Cardiac muscle cell (in vitro differentiated cells and primary cell): ENCODE measurements at places on chromosomes 11 and 22. TPM values are rescaled to one million over a fixed set of nuclear protein-coding genes. Genes with fewer than 3 reads are reported as not detected.
A peak's percentile ranks its signal among the peaks of the same experiment; 100 is the strongest.

SCN3B gene
- 0.77 and 1.2 TPM in 2 replicates for polyA plus RNA-seq

APOA4 gene
- 0.57 and 2.1 TPM in 2 replicates for polyA plus RNA-seq

PIH1D2 gene
- 0.36 and 5.9 TPM in 2 replicates for polyA plus RNA-seq

- H3K4me3 ChIP-seq: no peak overlapping the region
- H3K36me3 ChIP-seq: no peaks in the 10 kb centered on the region
- peak overlapping the region; percentile 82 for H3K27ac ChIP-seq
- DNase-seq: no peak
Observed at GRCh38 chr11:103928802-103929161, 107.7 kb upstream of the DDI1 start.

DNA sequence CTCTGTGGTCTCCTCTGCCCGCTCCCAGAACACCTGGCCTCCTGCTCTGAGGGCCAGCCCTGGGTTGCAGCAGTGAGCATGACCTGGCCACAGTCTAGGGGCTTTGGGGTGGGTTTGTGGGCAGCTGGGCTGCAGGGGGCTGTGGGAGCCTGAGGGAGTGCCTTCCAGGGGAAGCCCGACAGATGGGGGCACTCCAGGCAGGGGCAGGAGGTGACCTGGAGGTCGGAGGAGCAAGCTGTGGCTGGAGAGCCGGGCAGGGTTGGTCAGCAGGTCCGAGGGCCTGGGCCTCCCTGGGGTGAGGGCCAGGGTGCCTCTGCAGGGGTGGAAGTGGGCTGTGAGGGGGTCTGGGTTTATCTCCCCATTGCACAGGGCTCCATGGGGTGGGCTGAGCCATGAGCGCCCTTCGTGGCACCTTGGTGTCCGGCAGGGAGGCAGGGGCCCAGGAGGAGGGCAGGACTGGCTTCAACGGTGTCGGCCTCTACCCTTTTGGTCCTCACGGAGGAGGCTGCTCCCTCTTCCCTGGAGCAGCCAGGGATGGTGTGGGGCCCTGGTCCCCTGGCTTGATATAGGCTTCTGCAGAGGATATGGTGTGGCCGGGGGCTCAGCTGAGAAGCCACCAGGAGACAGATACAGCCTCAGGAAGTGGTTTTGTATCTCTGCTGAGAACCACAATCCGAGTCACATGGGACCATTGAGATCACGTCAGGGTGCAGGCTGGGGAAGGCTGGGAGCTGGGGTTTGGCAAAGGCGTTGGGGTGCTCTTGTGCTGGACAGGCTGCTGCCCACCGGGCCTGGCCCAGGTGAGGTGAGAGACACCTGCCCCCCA lies 22.3 kb downstream of the KCNQ1 start:
- no peak overlapping the region for H3K4me3 ChIP-seq
- no peaks in the 10 kb centered on the region for H3K36me3 ChIP-seq
- DNase-seq: no peak
- peaks cover 27% of the 10 kb centered on the region for H3K27me3 ChIP-seq
- H3K27ac ChIP-seq: no peak overlapping the region
- peaks cover 16% of the 10 kb centered on the region for H3K4me1 ChIP-seq

DNA sequence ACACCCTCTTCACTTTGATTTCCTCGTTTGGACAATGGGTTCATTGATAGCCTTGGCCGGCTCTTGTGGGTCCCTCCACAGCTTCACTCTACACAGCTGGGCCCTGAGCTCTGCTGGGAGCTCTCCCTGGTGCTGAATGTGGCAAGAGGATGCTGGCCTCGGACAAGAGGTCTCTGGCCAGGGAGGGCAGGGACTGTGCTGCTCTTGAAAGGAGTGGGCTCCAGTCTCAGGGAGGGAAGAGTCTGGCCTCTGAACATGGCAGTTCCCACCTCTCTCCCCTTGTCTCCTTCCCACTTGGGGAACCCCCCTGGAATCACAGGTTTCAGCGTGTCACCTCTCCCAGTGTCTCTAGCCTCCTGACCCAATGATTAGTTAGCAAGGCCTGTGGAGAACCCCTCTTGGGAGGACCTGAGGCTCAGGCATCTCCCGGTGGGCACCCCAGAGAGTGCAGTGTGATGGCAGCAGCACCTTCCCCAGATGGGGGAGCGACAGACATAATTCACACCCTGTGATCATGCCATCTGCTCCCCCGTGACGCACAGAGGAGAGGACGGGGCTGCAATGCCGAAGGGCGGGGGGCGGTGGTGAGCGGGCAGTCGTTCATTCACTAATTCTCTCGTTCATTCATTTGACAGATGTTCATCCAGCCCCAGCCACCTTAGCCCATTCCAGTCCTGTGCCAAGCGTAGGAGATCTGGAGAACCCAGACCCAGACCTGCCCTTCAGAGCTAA lies 2.8 kb upstream of the CABP7 start:
- H3K36me3 ChIP-seq: no peaks in the 10 kb centered on the region
- no peak overlapping the region for H3K27ac ChIP-seq
- peak; percentile 88 for DNase-seq
- no peaks in the 10 kb centered on the region for H3K4me1 ChIP-seq

GRCh38 chr11:71491940-71492339 lies 35.1 kb upstream of the KRTAP5-7 start:
- H3K27ac ChIP-seq: no peak overlapping the region
- H3K27me3 ChIP-seq: no peaks in the 10 kb centered on the region
- peaks cover 21% of the 10 kb centered on the region for H3K4me1 ChIP-seq
- H3K36me3 ChIP-seq: peaks cover 2% of the 10 kb centered on the region
- H3K4me3 ChIP-seq: no peak overlapping the region

GRCh38 chr11:67098799-67099429 lies 20.1 kb upstream of the KDM2A start:
- H3K27me3 ChIP-seq: no peaks in the 10 kb centered on the region
- H3K36me3 ChIP-seq: no peaks in the 10 kb centered on the region
- DNase-seq: no peak
- no peak overlapping the region for H3K4me3 ChIP-seq
- no peak overlapping the region for H3K27ac ChIP-seq
- H3K4me1 ChIP-seq: no peaks in the 10 kb centered on the region

DNA sequence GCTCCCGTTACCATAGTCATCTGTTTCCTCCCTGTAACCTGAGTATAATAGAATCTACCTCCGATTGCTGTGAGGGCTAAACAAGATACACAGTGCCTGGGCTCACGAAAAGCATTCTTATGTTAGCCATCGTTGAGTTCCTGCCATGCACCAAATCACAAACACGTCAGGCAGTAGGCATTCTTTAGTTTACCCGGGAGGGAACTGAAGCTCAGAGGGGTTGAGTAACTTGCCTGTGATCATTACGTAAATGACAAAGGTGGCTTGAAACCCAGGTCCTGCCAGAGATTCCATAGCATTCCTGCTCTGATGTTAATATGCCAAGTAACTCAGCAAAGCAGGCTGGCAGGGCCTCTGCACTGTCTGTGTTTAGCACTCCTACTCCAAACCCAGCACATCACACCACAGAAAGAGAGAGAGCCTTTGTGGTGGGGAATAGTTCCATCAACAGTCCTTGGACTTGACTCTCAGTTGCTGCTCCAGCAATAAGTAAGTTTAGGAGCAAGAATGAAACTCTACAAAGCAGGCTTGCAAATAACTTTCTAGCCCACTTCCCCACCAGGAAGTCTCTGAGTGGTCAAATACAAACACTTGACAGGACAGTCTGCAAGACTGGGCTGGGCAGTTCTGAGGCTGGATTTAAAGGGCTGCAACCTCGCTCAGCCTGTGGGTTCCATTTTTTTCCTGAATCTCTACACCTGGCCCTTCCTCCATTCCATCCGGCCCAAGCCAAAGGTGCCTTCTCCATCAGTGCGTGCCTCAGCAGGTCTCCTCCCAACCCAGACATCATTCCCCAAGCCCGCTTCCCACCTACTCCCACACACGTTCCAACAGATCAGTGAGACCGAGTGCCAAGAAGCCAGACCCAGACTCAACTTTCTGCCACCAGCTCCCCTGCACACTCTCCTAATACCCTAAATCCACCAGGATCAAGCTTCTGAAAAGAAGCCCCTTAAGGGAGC lies 1.1 kb downstream of the SCN2B start:
- peak overlapping the region; percentile 42 for H3K4me3 ChIP-seq
- peaks cover 33% of the 10 kb centered on the region for H3K27me3 ChIP-seq
- H3K27ac ChIP-seq: no peak overlapping the region
- no peaks in the 10 kb centered on the region for H3K36me3 ChIP-seq
- peaks cover 14% of the 10 kb centered on the region for H3K4me1 ChIP-seq

- H3K27me3 ChIP-seq: no peaks in the 10 kb centered on the region
- H3K4me3 ChIP-seq: no peak overlapping the region
- DNase-seq: no peak
- H3K36me3 ChIP-seq: no peaks in the 10 kb centered on the region
- peaks cover 29% of the 10 kb centered on the region for H3K4me1 ChIP-seq
Observed at GRCh38 chr11:59968395-59968783, 4.6 kb downstream of the OOSP4A start.

DNA sequence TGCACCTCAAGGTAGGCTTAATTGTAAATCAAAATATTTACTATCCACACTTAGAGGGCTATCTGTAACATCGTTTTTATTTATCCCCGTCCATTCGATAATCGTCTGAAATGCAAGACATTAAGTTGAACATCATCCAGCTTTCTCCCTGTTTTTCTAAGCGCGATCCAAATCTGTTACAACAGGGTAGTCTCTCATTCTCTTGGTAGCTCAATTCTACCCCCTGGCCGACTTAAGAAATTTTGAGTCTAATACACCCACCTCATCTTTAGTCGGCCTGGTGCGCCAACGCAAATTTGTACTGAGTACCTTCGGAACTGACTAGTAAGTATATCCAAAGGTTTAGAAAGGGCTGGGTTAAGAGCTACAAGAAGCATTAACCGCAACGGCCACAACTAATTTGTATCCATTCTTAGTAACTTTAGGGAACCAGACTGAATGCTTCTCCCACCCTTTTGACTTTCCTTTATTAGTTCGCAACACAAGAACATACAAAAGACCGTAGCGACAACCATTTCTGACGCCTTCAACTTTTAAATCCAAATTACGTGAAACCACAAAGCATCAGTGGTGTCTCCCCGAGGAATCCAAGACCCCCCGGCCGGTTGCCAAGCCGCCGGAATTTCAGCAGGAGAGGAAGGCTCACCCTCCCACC lies 1.0 kb upstream of the ZNF143 start:
- peaks cover 8% of the 10 kb centered on the region for H3K4me1 ChIP-seq
- no peaks in the 10 kb centered on the region for H3K36me3 ChIP-seq
- peak overlapping the region; percentile 98 for H3K27ac ChIP-seq
- no peaks in the 10 kb centered on the region for H3K27me3 ChIP-seq
- peak overlapping the region; percentile 63 for H3K4me3 ChIP-seq

GRCh38 chr11:48013269-48013901 lies 33.0 kb downstream of the PTPRJ start:
- no peaks in the 10 kb centered on the region for H3K27me3 ChIP-seq
- H3K36me3 ChIP-seq: no peaks in the 10 kb centered on the region

DNA sequence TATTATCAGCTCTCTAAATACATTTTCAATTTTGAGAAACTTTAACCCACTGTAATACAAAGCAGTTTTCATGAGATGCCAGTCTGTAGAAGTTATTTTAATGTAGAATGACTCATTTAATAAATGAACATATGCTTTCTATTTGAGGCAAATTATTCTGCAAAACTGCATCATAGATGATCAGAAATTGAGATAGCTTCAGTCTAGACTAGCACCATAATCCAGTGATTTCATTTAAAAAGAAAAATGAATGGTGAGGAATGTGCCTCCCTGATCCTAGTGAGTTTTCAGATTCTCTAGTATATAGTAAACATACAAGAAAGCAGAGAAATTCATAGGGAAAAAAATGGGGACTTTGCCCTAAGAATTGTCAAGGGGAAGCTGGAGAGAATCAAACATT lies 66.1 kb downstream of the OR5AK2 start:
- H3K36me3 ChIP-seq: no peaks in the 10 kb centered on the region
- H3K4me3 ChIP-seq: no peak overlapping the region
- H3K27me3 ChIP-seq: no peaks in the 10 kb centered on the region
- DNase-seq: no peak
- no peak overlapping the region for H3K27ac ChIP-seq

GRCh38 chr11:134412203-134413042 lies at the start of gene B3GAT1:
B3GAT1 (minus strand) TSS chr11:134412242; CDS start chr11:134387659, 24,583 bp downstream.
- H3K4me3 ChIP-seq: peak within 1 kb of the TSS; percentile 60
- H3K36me3 ChIP-seq: no peaks in the 10 kb centered on the region
- H3K4me1 ChIP-seq: no peaks in the 10 kb centered on the region
- no peak within 1 kb of the TSS for H3K27ac ChIP-seq

DNA sequence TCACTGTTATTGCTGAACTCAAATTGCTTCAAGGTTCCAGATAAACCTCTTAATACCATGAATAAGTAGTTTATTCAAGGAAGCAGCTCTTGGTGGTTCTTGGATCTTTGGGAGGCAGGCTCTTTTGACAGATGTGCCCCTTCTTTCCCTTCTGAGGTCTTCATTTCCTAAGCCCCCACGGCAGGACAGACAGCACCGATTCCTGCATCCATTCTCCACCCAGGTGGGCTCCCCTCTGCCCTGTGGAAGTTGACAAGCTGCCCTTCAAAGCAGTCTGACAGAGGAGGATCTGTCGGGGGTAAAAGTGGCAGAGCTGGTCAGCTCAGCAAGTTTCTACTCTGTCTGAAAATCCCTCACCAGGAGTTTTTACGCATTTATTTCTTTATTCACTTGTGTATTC lies 605.3 kb upstream of the B3GAT1 start:
- H3K4me3 ChIP-seq: no peak overlapping the region
- H3K36me3 ChIP-seq: no peaks in the 10 kb centered on the region
- H3K27me3 ChIP-seq: peaks cover 5% of the 10 kb centered on the region
- DNase-seq: no peak
- H3K27ac ChIP-seq: no peak overlapping the region
- H3K4me1 ChIP-seq: no peaks in the 10 kb centered on the region

- H3K27ac ChIP-seq: no peak overlapping the region
- H3K4me3 ChIP-seq: no peak overlapping the region
- no peaks in the 10 kb centered on the region for H3K4me1 ChIP-seq
- no peaks in the 10 kb centered on the region for H3K36me3 ChIP-seq
Observed at GRCh38 chr11:20934516-20934915, 265.1 kb downstream of the NELL1 start.

DNA sequence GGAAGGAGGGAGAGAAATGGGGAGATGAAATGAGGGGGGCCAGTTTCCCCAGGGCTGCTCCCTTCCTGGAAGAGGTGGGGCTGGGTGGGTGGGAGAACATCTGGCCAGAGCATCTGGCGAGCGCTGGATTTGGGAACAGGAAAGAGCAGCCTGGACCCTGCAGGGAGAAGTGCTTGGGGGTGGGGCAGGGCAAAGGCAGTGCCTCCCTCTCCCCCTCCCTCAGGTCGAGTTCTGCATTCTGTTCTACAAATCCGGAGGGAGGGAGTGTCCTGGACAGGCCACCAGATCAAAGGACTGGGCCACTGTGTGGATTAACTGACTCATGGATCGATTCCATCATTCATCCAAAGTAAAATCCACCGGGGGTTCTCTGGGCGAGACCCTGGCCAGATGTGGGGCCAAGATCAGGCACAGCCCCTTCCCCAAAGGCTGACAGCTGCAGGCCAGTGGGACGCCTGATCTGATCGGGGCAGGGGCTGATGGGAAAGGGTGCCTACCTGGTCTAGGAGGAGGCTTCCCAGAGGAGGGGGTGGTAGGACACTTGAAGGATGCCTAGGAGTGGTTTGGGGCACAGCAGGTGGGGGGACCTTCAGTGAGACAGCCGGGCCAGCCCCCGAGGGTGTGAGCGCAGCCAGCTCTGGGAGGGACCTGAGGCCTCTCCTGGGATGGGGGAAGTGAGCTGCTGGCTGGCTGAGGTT lies 57.5 kb downstream of the CACNA1I start:
- H3K27ac ChIP-seq: no peak overlapping the region
- no peaks in the 10 kb centered on the region for H3K27me3 ChIP-seq
- no peaks in the 10 kb centered on the region for H3K36me3 ChIP-seq
- H3K4me1 ChIP-seq: no peaks in the 10 kb centered on the region
- DNase-seq: no peak

GRCh38 chr22:32043391-32043790 lies 330 bp downstream of the SLC5A1 start:
- no peak overlapping the region for H3K27ac ChIP-seq
- no peaks in the 10 kb centered on the region for H3K36me3 ChIP-seq
- H3K4me1 ChIP-seq: no peaks in the 10 kb centered on the region
- H3K27me3 ChIP-seq: no peaks in the 10 kb centered on the region
